ENCODE measurements at places on chromosomes 1 and 21.

DNA sequence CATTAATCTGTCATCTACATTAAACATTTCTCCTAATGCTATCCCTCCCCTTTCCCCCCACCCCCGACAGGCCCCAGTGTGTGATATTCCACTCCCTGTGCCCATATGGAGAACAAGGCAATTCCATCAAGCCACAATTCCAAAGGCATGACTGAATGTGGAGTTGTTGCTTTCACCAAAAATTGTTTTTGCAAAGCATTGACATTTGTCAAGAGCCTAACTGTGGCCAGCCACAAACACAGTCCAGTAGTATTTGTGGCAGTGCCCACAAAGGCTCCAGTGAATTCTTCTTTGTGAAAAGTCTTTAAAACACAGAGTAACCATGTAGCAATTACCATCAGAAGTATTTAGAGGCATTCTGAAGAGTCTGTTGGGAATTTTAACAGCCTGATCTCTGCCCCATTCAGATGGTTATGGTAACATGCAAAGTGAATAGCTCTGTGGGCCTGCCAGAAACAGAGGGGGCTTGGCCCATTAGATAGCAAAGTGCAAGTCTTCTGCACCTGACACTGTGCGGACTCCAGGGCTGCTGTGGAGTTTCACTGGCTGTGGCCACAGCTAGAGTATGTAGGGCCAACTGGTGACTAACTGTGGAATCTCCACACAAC is 11.6 kb upstream of the LRRC53 start:
- no peak for DNase-seq

DNA sequence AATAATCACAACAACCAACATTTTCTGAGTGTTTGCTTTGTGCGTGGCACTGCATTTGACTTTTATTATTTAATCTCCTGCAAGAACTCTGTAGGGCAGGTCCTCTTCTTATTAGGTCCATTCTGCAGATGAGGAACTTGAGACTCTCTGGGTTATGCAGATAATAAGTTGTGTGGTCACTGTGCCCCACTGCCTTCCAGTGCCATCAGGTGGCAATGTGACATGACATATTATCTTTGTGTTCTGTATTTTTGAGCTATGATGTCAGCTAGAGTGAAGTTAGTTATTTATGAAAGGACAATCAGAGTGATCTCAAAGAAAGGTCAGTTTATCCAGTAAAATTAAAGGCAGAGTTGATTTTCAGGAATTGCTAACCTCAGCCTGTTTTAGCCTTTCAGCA is 196.0 kb downstream of the FMN2 start:
- no peak for DNase-seq

DNA sequence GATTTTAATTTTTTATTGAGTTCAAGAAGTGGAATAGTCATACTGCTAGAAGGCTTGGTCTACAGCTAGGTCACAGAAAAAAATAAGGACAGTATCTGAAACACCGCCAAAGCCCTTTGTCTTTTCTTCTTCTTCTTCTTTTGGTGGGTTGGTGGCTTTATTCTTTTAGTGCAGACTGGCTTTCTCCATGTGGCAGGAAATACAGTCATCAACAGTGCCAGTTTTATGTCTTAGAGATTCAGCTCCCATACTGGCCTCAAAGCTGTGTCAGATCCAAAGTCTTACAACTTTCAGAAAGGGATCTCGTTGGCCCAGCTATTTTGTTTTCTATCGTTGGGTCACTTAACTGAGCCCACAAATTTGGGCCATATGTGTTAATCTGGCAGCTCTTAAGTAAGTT is 58.2 kb downstream of the FNBP1L start:
- DNase-seq = no peak

GRCh38 chr1:50156241-50157010 is 47.7 kb downstream of the ELAVL4 start:
- DNase-seq = peak; percentile 3

GRCh38 chr1:210263963-210264362 is 31.4 kb downstream of the SERTAD4 start:
- DNase-seq = peak; percentile 28

DNA sequence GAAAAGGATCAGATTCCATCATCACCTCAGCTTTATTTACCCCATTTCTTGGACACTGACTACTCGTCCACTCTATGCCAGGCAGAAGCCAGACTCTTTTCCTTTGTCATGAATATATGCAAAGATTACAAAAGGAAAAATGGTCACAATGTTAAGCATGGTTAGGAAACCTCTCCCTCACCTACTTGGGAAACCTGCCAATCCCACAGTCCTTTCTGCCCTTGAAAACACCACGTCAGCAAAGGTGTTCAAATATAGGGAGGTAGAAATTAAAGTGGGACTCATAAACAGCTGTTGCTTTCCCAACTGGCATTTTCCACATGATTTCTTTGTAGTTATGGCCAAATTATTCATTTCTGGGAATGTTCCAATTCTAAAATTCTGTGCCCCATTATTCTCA is 16.2 kb upstream of the ATP13A2 start:
- no peak for DNase-seq

DNA sequence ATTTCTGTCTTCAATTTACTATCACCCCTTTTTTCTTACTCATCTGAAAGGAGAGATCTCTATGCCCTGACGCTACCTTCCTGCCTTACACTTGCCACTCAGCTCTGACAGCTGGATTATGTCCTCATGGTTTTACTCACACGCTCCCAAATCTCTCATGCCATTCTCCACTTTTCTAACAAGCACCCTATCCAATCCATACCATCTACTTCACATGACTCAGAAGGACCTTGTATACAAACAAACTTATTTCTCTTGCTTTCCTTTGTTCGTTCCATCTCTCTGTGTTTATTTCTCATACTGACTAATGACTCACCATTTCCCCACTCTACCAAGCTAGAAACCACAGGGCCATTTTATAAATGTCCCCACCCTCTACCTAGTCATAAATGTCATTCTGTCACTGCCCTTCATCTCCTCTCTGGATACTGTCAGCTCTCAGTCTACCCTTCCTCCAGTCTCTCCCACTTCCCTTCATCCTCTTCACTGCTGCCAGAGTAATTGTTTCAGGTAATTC is 87.3 kb downstream of the USP24 start:
- DNase-seq = no peak

DNA sequence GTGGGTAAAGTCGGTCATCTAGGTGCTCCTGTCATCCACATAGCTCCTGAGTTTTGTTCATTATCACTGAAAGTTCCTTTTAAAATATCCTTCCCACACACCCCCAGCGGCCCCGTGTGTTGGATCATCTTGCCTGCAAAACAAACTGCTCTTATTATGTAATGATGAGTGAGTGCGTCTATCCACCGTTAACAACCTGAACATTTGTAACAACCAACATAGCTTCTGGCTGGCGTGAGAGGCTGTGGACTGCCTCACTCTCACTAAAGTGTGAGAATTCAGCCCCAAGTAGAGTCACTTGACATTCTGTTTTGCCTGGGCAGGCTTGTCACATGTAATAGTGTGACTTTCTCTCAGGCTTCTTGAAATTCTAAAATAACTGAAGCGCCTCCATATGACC is 14.5 kb upstream of the KCNA2 start:
- no peak for DNase-seq

DNA sequence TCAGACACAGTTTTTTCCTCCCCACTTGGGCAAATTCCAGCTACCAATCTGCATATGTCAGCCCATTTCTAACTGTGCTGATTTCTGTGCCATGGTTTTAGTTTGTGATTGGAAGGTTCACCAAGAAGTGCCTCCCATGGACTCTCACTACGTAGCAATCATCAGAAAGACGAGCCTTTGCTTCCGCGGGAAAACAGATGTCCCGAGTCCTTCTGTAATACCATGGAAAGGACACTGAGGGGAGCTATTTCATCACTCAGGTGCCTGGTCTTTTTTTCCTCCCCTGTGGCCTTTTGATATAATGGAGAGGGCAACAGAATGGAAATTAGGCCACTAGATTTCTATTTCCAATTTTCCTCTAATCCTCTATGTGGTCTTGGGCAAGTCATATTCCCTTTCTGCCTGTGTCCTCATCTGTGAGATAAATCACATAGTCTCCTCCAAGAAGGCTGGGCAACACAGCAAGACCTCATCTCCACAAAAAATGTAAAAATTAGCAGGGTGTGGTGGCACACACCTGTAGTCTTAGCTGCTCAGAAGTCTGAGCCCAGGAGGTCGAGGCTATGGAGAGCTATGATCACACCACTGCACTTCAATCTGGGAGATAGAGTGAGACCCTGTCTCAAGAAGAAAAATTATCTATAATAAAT is 24.8 kb downstream of the LEMD1 start:
- peak; percentile 54 for DNase-seq

DNA sequence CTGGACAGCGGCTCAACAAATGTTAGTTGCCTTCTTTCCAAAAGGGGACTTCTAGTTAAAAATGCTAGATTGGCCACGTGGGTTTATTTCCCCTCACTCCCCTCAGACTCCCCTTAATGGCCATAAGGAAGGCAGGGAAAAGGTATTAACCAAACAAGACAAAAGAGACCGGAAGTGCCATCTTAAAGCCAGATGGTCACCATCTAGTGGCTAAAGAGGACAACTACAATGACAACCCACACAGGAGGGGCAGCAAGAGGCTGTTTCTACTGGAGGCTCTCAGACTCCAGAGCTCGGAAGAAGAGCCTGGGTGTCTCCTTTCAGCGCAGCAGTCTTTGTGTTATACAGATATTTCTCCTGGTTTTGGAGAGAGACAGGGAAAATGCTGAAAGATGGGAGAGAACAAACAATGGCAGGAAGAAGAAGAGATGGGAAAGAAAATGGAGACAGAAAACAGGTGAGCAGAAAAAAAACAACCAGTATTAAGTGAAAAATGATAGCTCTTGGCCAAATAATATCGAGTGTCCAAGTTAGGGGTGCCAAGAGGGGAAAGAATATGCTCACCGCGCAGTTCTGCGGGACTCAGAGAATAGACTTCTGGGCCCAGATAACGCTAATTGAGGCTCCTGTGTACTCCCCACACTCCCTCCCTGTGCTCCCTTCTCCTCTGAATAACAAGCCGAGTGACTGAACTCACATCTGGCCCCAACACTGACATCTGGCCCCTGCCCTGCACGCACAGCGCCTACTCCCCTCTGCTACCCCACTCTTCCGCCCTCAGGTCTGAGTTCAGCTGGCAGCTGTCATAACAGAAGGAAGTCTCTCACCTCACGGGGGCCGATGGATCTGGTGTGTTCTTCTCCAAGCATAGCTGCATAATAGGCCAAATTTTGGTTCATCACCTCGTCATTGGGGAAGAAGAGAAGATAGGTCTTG is 9.6 kb downstream of the P3H1 start:
- DNase-seq = peak; percentile 62

- DNase-seq = no peak
Measured at GRCh38 chr1:161185732-161186311, 8.5 kb upstream of the B4GALT3 start.

DNA sequence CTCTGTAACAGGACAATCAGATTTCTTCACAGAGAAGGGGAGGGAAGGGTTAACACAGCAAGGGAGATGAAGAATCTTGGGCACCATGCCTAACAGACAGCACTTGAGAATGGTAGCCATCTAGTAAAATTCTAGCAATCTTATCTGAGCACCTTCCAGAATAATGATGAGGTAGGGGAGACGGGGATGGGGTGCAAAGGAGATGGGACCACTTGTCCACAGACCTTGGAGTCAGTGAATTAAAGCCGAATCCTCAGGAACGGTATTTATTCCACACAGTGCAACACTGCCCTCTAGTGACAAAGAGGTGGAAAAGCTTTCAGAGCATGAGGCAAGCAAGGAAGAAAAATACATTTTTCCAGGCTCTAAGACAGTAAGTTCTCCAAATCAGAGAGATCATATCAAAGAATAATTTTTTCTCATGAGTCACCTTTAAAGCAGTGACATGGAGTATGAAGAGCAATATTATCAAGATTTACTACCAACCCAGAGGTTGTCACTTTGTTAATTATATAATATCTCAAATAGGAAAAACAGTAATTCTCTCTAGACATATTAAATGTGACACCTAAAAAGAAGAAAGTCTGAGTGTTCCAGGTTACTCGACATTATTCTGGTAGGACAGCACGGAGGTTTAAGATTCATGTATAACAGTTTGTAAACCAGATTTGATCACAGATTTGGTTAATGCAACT is 43.3 kb upstream of the LPAR3 start:
- DNase-seq = peak; percentile 70

GRCh38 chr1:7845761-7846160 is 7.1 kb downstream of the UTS2 start:
- DNase-seq = peak; percentile 6

DNA sequence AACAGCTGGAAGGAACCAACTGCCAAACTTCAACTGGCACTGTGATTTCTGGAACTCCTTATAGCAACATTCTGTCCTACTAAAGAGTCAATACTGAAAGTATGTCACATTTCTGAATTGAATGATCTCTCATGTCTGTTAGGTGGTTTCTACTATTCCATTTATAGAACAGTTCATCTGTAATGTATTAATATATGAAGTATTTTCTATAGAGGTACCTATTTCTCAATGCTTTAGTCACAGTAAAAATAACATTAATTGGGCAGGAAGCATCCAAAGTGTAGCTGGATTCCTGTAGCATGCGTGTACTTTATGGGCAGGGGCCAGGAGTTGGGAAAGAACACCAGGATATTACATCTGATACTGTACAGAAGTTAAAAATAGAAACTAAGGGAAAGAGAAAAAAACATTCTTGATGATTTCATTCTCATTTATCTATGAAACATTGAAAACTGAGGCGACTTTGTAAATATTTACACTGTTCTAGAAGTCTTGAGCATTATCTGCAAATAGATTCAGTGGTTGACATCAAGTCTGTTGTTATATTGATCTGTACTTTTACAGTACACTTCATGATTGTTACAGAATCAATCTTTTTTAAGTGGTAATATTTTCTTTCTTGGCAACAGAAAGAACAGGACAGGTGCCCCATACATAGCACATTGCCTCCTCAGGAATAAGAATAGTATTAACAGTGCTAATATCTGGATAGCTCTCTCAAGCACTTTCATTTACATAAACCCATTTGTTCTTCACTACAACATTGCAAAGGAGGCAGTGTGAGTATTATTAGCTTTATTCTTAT is 6.2 kb upstream of the ZNF281 start:
- DNase-seq = peak; percentile 99

DNA sequence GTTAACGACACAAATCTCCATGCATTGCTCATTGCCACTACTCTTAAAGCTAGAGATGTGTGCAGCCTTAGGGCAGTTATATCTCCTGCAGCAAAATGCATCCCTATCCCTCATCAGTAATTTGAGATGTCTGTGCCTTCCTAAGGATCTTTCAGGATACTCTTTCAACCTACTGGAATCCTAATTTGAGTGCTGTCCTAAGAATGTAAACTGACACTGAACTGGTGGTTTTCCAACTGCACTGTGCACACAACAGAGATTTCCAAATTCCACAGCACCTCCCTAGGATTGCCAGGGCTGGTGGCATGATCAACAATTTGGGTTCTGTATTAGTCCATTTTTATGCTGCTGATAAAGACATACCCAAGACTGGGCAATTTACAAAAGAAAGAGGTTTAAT is 193.9 kb downstream of the LTN1 start:
- DNase-seq = peak; percentile 53

All from fibroblast of upper back skin (primary cell).